ENCODE measurements at places on chromosomes 2 and 18.

DNA sequence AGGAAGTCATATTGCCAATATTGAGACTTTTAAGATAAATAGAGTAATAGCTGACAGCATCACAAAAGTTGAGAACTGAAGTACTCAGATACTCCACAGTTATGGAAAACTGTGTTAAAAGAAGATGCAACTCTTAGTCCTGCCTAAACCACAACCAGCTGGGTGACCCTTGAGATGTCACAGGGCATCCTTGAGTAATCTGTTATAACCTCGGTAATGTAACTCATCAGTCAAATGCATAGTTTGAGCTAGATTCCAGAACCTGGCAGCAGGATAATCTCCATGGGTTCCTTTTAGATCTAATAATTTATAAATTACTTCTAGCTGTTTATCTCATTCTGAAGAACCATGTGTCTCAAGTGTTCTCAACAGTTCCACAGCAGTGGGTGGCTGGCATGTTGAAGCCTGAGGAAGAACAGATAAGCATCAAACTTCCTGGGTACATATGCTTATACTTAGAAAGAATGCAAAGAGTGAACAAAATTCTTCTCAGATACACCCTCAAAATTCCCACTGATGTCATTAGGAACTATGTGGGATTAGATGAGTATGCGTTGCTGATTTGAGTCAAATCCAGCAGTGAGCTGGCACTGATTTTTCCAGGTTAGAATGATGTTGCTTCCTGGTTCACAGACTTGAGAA is 304.1 kb upstream of the ERBB4 start:
- peak; percentile 15 for DNase-seq

DNA sequence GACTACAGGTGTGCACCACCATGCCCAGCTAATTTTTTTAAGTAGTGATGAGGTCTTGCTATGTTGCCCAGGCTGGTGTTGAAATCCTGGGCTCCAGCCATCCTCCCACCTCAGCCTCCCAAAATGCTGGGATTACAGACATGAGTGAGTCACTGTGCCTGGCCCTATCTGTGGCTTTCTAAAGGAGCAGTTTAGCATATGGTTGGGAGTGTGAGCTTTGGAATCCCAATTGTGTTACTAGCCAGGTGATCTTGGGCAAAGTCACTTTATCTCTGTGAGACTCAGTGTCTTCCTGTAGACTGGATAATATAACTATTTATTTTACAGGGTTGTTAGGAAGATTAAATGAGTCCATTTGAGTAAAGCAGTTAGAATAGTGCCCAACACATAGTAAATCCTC is 19.8 kb upstream of the SMAD4 start:
- DNase-seq, result no peak

- DNase-seq, result no peak
Observed at GRCh38 chr2:96150791-96151594, 5.8 kb upstream of the DUSP2 start.

DNA sequence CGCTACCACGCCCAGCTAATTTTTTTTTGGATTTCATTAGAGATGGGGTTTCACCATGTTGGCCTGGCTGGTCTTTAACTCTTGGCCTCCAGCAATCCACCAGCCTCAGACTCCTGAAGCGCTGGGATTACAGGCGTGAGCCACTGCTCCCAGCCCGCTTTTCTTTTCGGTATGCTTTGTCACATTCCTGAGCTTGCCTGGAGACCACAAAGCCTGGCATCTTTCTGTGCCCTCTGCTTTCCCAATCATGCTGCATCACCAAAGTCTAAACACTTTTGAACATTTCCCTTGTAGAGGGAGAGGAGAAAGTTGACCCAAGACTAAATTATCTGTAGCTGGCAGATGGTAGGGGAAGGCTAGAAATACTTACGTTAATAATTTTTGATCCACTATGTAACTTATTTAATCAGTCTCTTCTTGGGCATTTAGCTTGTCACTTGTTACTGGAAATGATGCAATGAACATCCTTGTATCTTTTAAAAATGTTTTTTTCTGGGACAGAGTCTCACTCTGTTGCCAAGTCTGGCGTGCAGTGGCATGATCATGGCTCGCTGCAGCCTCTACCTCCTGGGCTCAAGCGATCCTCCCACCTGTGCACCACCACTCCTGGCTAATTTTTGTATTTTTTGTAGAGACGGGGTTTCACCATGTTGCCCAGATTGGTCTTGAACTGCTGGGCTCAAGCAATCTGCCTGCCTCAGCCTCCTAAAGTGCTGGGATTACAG is 2.7 kb upstream of the NPC1 start:
- DNase-seq, result no peak

DNA sequence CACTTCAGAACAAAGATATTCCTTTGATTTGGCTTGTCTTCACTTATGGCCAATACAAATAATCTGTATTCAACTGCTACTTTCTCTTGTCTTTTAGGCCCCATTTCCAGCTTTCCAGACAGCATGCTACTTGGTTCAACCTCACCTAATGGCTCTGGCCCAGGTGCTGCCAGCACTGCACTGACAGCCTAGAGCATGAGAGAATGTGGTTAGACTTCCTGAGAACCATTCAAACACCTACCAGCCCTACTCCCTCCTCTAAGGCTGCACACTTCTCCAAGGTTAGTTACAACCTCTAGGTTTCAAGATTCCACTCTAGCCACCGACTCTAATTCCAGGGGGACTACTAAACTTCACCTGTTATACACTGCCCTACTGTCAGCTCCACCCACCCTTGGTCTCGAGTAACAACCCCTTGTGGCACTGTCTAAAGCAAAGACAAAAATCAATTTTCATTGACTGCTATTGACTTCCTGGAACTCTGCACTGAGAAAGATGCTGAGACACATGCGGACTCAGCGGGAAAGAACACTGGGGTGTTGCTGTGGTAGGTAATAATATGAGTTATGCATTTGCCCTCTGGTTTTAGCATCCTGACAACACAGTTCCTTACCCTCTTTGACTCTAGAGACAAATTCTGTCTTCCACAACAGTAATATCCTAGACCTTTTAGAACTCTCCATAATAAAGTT is 38.2 kb downstream of the PLEKHM3 start:
- DNase-seq, result no peak

- no peak for DNase-seq
Observed at GRCh38 chr2:119426396-119426675, 5.3 kb upstream of the TMEM37 start.

- peak; percentile 66 for DNase-seq
Observed at GRCh38 chr2:14543284-14543683, 89.2 kb upstream of the LRATD1 start.

DNA sequence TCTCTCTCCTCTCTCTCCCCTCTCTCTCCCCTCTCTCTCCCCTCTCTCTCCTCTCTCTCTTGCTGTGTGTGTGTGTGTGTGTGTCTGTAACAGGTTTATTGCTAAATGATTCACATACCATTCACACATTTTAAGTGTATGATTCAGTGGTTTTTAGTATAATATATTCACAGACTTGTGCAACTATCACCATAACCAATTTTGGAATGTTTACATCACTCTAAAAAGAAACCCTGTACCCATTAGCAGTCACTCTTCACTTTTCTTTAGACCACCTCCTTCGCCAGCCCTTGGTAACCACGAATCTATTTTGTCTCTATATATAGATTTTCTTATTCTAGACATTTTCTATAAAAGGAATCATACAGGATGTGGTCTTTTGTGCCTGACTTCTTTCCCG is 11.4 kb downstream of the THNSL2 start:
- DNase-seq, result no peak

DNA sequence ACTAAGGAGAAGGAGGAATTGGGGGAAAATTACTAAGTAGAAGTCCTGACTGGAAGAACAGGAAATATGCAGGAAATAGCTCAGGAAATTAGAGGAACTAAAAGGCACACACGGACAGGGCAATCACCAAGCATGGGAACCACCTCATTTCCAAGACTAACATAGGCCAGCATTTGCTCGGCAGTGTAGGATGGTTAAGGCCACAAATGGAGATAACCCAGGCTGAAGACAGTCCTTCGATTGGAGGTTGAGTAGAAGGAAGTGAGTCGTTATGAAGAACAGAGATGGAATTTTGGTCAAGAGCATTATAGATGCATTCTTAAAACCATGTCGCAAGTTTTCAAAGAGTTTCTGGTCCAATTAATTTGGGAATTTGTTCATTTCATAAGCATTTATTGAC is 401.4 kb downstream of the ALK start:
- no peak for DNase-seq

- DNase-seq, result no peak
Observed at GRCh38 chr18:50138181-50139064, 56.5 kb downstream of the MYO5B start.

GRCh38 chr2:48122166-48122565 is 215.9 kb upstream of the FBXO11 start:
- no peak for DNase-seq

GRCh38 chr2:134586326-134586965 is 132.4 kb downstream of the TMEM163 start:
- no peak for DNase-seq

DNA sequence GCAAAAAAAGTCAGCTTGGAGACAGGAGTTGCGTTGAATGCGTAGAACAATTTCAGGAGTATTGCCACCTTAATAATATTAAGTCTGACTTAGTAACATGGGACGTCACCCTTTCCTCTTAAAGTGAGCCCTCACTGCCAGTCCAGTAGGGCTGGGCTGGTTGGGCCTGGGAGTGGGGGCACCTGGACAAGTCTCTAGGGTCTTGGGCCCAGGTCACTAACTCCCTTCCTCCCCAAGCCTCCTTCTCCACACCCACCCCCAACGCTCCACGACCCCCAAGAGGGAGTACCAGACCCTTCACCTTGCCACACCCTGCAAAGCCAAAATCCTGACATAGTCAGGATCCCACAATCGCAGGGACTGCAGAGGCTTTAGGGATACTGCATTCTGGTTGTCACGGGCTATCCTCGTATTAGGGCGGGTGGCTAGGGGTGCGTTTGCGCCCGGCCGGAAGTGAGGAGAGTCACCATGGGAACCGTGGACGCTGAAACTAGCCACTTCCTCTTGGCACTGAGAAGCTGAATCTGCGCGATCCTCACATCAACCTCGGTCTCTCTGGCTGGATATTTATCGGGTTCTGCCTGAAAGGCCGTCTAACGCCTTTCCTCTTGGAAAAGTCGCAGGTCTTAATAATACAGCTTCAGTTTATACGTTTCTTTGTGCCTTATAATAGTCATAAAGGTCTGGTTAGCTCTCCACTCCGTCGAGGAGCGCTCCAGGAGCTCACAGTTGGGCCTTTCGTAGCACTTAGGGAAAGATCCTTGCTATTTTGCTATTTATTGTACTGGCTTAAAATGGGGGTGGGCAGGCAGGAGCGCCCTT is 10.3 kb upstream of the CXXC1 start:
- peak; percentile 79 for DNase-seq

DNA sequence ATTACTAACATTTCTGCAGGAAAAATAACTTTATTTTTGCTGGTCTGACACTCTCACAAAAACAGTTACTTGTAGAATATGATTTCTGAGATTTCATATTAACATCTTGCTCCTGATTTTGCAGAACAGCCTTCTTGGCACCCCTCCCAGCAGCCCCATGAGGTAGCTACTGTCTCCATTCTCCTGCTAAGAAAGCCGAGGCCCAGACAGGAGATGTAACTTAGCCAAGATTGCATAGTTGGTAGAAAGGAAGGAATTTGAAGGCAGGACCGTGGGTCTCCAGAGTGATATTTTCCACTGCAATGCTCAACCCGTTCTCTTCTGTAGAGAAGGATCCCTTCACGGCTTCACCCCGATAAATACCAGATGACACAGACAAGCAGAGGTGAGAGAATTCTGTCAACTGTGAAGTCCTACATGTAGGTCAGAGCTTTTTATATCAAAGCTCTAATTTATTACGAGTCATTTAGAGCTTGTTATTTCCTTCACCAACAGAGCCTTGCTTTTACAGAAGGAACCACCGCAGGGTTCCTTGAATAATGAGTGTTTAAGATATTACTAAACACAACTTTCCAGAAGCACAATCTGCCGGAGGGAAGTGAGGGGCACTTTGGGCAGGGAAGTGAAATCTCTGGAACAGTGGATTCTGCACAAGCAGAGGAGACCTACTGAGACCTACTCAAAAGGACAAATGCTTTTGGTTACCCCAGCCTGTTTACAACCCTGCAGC is 48.0 kb upstream of the MYCN start:
- DNase-seq, result peak; percentile 68

GRCh38 chr2:115248066-115248465 is 805.6 kb downstream of the DPP10 start:
- DNase-seq, result peak; percentile 57

- DNase-seq, result no peak
Observed at GRCh38 chr18:49021433-49022129, 70.8 kb upstream of the SMAD7 start.

DNA sequence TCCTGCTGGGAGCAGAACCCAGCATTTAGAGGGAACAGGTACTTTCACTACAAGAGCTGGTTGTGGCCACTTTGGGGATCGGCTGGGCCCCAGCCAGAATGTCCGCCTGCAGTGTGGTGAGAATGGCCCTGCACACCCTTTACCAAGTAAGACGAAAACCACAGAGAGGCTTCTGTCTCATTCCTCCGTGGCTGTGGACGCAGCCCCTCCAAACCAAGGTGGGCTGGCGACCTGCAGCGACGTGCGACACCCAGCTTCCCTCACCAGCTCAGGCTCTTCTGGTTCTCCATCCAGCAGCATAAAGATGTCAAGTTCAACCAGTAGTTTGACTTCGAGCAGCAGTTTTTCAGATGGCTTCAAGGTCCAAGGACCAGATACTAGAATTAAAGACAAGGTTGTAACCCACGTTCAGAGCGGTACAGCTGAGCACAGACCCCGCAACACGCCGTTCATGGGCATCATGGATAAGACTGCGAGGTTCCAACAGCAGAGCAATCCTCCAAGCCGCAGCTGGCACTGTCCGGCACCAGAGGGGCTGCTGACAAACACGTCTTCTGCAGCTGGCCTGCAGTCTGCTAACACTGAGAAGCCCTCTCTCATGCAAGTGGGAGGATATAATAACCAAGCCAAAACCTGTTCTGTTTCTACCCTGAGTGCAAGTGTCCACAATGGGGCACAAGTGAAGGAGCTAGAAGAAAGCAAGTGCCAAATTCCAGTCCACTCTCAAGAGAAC is 56.2 kb downstream of the WDSUB1 start:
- DNase-seq, result no peak

GRCh38 chr2:16112251-16112971 is 172.1 kb downstream of the MYCN start:
- DNase-seq, result no peak

DNA sequence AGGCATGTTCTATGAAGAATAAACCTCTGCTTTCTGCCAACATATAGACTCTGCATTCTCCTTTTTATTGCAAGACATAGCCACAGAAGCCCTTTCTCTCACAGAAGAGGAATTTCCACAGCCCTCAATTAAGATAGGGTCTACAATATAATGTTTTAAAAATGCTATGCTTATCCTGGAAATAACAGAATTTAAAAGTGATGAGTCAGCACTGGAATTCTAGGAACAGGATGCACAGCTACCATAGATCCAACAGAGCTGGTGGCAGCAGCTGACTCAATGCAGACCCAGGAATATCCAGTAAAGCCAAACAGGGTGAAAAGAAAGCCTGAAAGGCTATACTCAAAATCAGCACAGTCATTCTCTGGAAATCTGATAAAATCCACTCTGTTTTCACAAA is 866.9 kb downstream of the TRIB2 start:
- DNase-seq, result no peak

DNA sequence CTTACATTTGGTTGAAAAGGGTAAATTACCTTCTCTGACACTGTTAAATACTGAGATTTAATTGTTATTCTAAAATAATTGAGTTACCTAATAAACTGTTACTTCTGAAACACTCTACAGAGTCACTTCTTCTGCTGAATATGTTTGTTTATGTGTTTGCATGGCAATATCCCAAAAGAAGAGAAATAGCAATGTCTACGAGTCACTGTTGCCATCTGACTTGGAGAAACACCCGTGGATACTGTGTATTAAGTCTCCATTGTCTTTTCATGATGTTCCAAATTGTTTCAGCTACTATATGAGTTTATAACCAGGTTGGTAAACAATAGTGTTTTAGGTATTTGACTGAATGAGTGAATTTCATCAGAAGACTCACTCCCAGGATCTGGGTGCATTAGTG is 754.2 kb upstream of the ID2 start:
- no peak for DNase-seq
